ENCODE measurements at places on chromosomes 2 and 18.

DNA sequence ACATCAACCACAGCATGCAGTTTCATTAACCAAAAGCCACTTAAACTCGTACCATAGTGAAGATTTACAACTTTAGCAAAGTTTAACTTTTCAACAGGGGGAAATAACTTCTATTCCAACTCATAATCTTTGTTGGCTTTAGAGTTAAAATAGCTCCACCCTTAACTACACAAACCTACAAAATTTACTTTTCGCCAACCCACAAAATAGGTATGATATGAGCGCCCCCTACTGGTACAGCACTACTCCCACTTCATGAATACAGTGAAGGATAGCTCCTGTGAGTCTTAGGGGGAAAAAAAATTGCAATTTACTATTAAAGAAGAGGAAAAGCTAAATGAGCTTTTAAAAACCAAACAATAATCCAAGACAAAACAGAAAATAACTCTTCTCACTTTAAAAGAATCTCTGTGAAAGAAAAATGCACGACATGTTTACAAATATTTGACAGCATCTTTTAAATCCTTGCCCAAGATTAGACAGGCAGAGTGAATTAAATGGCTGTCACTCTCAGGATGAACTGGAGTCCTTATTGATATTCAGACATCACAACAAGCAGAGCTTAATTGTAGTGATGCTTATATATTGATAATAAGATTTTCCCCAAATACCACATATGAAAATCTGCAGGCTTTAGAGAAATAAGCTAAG, 32.2 kb downstream of the TMEFF2 start:
- no peak for DNase-seq

DNA sequence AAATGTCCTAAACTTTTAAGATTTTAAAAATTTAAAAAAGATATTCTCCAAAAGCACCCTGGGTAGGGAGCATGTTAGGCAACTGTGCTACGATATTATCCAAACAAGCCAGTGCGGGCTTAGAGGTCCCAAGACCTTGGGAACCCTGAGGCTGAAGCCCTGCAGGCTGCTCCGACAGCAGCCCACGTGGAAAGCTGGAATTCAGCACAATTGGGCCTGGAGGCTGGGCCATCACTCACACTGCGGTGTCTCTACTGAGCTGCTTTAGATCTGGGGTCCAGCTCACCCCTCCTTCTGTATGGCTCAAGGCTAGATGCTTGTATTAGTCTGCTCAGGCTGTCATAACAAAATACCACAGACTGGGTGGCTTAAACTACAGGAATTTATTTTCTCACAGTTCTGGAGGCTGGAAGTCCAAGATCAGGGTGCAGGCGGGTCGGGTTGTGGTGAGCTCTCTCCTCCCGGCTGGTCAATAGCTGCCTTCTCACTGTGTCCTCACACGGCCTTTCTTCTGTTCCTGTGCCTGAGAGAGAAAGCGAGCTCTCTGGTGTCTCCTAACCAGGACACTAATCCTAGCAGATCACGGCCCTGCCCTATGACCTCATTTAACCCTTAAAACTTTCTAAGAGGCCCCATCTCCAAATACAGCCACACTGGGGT, 42.5 kb downstream of the DPYSL5 start:
- DNase-seq: no peak

DNA sequence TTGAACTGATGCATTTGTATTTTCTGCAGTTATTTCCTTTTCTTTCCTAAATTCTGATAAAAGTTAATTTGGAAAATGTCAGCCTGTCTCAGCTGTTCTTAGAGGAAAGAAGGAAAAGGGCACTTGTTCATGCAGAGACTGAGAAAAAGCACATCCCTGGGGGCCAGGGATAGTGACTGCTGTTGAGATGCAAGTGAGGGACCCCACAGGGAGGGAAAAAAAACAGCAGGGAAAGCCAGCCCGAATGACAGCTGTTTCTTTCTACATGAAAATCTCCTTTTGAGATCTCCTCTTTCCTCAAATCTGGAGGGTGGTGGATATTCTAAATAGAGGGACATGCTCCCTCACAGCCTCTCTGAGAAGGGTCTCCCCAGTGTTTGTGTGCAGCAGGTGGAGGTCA, 14.0 kb upstream of the MTA3 start:
- DNase-seq: no peak

GRCh38 chr18:10119991-10120390, 206.2 kb downstream of the VAPA start:
- DNase-seq: no peak

DNA sequence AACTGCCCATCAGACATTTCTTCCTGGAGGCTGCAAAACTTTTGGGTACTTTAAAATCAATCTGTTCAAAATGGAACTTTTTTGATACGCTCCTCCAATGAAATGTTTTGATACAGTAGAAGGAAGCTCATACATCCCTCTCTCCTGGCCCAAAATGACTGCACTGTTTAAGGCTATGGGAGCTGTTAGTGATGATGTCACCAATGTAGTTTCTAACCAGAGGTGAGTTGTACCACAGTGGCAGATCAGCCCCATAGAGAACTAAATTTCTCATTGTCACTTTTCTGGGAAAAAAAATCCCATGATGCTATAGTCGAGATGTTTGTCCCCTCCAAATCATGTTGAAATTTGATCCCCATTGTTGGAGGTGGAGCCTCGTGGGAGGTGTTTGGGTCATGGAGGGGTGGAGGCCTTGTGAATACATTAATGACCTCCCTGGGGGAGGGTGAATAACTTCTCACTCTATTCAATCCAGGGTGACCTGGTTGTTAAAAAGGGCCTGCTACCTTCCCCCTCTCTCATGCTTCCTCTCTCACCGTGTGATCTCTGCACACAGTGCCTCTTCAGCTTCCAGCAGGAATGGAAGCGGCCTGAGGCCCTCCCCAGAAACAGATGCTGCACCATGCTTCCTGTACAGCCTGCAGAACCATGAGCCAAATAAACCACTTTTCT, 117.4 kb upstream of the NPAS2 start:
- no peak for DNase-seq
